ENCODE measurements at places on chromosomes 3 and 15.

- no peak for DNase-seq
Observed at GRCh38 chr3:4899710-4900109, 79.5 kb upstream of the BHLHE40 start.

DNA sequence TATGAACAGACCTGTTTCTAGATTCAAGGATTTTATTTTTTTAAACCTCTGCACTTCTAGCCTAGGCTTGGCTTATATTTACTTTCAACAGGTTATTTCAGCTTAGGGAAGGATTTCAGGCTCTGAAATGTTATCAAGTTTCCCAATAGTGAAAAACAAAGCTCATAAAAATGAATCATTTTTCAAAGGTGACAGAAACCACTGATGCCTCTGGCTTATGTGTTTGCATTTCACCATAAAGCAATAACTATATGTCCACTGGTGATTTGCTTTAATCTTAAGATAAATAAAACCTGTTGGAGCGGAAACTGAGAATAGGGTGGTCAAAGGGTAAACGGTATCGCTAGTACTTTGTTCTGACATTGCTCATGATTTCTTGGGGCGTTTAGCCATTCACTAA lies 141.2 kb upstream of the LRIG1 start:
- no peak for DNase-seq

DNA sequence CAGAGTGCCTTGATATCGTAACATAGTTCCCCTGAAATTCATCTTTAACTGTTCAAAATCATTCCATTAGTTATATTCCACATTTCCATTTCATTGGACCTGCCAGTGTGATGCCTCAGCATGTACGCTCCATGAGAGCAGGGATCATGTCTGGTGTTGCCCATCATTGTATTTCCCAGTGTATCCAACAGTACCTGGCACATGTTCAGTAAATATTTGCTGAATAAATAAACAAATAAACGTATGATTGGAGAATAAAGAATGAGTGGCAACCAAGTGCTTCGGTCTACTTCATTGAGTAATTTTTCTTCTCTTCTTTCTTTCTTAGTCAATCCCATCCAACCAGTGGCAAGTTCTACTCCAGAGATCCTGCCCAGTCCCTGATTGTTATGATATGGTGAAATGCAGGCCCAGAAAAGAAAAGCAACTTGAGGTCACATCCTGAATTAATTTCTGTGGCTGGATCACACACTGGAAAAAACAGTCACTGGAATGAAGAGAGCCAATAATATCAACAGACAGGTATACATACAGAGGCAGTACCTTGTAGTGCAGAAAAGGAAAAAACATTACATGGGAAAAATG lies 101.2 kb downstream of the PLCH1 start:
- no peak for DNase-seq

DNA sequence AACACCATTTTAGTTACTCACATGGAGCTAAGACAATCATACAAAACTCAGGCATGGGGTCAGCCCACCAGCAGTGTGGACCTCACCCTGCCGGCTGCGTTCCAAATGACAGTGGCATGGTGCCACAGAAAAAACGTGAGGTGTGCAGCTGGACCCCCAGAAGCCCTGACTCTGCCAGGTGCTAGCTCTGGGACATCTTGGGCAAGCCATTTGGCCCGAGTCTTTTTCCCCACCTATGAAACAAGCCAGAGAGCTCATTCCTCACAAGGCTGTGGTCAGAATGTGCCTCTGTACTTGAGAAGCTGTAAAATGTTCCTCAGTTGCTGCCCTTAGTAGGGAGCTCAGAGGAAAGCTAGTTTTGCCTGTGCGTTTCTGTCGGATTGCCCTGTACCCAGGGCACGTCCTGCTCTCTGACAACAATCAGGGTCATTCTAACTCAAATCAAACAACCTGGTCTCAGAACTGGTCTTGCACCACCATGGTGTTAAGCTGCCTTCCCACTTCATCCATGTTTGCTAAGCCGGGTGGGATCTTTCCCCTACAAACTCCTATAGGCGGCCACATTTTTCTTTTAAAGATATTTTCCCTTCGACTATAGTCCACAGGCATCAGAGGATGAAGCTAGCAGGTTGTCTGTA lies 44.9 kb downstream of the LIPC start:
- no peak for DNase-seq

- no peak for DNase-seq
Observed at GRCh38 chr15:36080759-36081158, 498.7 kb upstream of the CDIN1 start.

DNA sequence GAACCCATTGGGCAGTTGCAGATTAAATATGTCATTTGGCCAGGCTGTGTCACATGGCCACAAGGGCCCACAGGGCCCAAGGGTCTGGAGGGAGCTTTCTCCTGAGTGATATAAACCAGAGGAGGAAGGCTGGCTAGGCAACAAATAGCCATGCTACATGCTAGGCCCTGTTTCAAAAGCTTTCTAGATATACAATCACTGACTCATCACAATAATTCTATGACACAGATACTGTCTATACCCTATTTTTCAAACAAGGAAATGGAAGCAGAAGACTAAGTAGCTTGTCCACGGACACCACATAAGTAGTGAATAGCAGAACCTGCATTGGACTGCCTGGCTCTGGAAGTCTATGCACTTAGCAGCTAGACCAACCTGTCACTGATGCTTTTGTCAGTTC lies 625.4 kb downstream of the NTRK3 start:
- no peak for DNase-seq

DNA sequence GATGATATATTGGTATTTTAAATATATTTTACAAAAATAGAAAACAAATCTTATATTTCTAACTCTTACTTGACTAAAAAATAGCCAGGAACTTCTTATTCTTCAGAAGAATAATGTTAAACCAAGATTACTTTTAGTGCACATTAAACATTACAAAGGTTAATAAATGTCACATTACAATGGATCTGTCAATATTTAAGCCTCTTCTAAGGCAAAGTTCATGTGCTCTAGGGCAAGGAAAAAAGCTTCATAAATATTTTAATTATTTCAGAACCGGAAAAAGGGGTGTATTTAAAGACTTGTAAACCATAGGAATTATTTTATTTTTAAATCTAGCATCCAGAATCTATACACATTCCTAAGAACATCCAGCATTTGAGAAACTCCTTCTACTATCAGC lies 166.9 kb upstream of the ROBO2 start:
- DNase-seq, result no peak

- no peak for DNase-seq
Observed at GRCh38 chr3:185270262-185270955, 16.6 kb upstream of the EHHADH start.

DNA sequence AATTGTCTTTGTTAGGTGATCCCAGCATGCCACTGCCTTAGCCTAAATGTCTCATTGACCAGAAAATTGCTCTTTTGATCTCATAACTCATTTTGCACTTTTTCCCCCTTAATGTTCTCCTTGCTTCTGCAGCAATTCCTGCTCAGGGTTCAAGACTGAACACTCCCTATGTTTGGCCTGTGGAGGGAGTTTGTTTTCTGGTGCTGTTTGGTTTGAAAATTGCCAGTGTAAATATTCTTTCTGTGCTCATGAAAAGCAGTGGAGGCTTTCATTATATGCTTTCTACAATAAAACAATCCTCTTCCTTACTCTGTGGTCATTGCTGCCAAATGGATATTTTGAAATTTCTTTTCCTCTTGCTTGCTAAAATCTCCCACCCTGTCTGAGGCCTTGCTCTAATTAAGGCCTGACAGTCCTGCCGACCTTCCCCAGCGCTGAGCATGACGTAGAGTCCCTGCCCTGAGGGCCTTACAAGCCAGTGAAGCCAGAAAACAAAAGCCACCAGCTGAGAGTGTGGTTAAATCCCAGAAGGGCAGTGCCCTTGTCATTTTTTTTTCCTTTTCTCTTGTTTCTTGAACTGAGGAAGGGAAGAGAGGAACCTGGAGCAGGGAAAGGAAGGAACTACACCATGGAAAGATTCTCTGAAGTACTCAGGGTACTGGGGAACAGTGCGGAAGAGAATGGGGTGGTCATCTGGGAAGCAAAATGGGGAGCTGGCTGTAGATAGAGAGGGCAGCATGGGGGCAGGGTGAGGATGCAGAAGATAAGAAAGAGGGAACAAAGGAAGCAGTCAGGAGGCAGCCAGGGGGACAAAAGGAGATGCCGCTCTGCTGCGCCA lies 24.8 kb downstream of the ZBTB38 start:
- DNase-seq, result no peak

- DNase-seq, result no peak
Observed at GRCh38 chr15:76239786-76240185, 71.5 kb downstream of the ETFA start.

GRCh38 chr15:93195109-93195508 lies 106.1 kb upstream of the RGMA start:
- DNase-seq, result no peak

- no peak for DNase-seq
Observed at GRCh38 chr15:100663086-100663914, 60.9 kb downstream of the ASB7 start.

DNA sequence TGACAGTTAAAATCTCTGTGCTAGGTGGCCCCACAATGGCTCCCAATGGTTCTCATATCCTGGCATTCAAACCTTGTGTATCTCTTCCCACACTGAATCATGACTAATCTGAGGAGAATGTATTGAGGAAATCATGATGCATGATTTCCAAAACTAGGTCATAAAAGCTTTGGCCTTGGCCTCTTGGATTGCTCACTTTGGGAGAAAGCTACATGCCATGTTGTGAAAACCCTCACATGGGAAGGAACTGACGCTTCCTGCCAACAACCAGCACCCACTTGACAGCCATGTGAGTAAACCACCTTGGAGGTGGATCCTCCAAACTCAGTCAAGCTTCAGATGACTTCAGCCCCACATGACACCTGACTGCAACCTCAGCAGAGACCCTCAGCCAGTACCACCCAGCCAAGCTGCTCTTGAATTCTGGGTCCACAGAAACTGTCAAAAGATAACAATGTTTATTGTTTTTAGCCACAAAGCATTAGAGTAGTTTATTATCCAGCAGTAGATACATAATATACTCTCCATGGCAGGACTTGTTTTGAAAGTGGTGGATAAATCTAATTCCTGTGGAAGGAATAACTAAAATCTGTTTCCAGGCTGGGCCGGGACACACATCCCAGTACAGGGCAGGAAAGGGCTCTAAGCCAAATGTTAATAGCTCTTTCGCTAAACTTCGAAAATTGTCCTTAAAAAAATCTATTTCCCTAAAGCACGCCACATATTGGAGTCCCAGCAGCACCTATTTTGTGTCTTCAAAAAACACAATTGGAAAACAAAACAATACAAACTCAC lies 1.0 kb upstream of the ZNF620 start:
- DNase-seq, result no peak

DNA sequence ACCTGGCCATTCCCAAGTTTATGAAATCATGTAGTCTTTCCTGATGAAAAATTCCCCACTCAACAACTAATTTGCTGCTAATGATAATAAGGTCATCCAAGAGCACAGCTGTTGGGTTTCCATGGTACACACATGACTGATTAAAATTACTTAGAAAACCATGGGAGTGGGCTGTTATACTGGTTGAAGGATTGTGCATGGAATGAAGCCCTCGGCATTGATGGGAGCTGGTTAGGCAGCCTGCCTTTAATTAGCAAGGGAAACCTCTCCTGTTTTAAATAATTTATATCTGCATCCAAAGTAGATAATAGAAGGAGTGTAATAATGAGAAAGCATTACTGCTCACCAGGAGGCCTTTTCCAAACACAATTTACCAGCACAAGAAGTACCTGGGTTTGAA lies 235.1 kb upstream of the CFAP20DC start:
- DNase-seq, result no peak
